ENCODE measurements at places on chromosomes 12 and 14.

DNA sequence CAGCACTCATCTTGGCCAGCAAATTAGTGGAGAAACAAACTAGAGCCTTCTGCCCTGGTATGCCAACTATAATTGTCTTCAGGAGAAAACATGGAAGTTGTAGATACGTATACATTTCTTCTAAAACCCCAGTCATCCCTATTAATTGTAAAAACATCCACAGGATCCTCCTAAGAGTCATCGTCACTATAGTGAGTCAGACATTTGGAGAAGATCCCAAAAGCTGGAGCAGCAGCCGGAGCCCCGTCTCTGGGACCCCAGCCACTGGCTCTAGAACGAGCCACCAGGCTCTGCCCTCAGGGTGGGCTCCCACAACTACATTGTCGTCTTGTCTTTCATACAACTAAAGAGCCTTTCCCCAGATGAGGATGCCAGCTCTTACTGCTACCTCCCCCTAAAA lies 15.5 kb downstream of the PRKAB1 start:
- no peak for DNase-seq

GRCh38 chr14:68680541-68681051 lies 112.3 kb downstream of the ZFP36L1 start:
- no peak for DNase-seq

- DNase-seq: no peak
Observed at GRCh38 chr12:42507081-42507480, 82.5 kb downstream of the PRICKLE1 start.

DNA sequence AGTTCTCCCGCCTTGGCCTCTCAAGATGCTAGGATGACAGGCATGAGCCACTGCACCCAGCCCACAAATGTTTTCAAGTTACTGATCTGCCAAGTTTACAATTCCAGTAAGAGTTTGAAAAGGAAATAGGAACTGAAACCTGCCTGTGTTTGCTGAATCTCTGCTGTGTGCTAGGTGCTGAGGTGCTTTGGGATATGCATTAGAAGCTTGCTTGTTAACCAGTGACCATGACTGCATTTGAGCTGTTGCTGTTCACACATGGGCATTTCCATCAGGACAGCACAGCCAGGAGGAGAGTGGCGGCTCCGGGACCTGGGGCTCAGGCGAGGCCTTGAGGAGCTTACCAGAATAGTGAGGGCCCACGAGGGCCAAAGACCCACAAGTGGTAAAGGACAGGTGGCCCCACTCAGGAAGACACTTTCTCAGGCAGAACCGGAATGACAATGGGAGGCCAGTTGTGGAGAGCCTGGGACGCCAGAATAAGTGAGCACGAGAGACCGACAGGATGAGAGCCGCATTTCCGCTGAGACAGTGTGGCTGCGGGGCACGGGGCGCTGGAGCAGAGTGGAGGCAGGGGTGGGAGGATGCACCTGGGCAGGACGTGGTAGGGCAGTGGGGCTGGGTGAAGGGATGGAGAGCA lies 54.5 kb upstream of the MMP17 start:
- DNase-seq: no peak

- no peak for DNase-seq
Observed at GRCh38 chr14:92005019-92005418, 34.8 kb downstream of the TRIP11 start.

DNA sequence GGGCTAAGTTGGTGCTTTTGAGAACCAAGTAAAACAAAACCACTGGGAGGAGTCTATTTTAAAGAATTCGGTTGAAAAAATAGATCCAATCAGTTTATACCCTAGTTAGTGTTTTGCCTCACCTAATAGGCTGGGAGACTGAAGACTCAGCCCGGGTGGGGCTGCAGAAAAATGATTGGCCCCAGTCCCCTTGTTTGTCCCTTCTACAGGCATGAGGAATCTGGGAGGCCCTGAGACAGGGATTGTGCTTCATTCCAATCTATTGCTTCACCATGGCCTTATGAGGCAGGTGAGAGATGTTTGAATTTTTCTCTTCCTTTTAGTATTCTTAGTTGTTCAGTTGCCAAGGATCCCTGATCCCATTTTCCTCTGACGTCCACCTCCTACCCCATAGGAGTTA lies 1.8 kb upstream of the RAB5B start:
- peak; percentile 37 for DNase-seq

DNA sequence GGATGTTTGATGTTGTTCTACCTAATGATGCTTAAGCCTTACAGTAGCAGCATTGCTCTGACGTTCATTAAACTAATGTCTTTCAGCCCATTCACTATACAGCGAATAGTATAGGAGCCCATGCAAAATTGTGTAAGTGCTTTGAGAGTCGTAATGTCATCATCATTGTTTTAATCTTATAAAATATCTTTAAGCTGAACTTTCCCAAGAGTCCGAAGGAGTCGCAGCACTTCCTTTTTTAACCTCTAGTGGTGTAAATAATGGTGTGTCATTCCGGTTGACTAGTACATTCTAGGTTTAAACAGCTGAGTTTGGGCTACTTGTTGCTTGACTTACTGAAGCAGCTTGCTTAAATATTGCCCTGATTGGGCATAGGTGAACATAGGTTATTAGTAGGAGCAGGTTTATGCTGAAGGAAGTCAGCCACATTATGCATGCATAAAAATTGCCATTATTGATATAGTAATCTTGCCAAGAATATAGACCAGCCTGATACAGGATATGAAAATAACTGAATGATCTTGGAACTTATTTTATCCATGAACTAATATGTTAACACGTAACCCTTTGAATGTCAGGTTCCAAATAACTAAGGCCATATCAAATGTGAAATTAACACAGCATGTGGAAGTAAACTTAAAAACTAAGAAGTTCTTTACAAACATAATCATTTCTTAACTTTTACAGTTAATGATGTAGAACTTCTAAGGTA lies 2.6 kb downstream of the WNK1 start:
- peak; percentile 46 for DNase-seq

- DNase-seq: no peak
Observed at GRCh38 chr14:36254020-36254624, 66.3 kb downstream of the MBIP start.

GRCh38 chr12:122028905-122029560 lies 7.3 kb downstream of the BCL7A start:
- DNase-seq: no peak

- no peak for DNase-seq
Observed at GRCh38 chr12:124037331-124037730, 64.3 kb downstream of the ZNF664 start.

GRCh38 chr12:29317556-29318363 lies 63.2 kb downstream of the ERGIC2 start:
- DNase-seq: peak; percentile 64

- no peak for DNase-seq
Observed at GRCh38 chr12:127178052-127178451, 1088.9 kb upstream of the TMEM132C start.

GRCh38 chr12:71607494-71608330 lies 55.9 kb downstream of the ZFC3H1 start:
- DNase-seq: no peak

- DNase-seq: peak; percentile 99
Observed at GRCh38 chr12:2902272-2902880, 11.7 kb downstream of the TULP3 start.

DNA sequence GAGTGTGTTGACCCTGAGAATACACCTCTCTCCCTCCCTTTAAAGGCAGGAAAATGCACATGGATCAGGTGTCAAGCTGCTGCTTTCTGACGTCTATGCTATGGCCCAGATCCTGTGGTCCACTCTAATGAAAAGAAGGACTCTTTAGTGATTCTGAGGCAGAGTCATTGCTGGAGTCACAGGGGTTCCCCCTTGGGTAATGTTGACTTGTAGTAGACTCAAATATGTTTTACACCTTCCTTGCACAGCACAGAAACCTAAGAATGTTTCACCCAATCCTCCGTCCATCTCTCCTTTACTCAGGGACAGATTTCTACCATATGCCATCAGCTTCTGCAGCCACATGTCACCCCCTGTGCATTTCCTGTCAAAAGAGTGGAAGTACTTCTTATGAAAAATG lies 525.4 kb downstream of the TMEM121 start:
- no peak for DNase-seq

- DNase-seq: no peak
Observed at GRCh38 chr14:89162586-89162985, 254.4 kb downstream of the FOXN3 start.

DNA sequence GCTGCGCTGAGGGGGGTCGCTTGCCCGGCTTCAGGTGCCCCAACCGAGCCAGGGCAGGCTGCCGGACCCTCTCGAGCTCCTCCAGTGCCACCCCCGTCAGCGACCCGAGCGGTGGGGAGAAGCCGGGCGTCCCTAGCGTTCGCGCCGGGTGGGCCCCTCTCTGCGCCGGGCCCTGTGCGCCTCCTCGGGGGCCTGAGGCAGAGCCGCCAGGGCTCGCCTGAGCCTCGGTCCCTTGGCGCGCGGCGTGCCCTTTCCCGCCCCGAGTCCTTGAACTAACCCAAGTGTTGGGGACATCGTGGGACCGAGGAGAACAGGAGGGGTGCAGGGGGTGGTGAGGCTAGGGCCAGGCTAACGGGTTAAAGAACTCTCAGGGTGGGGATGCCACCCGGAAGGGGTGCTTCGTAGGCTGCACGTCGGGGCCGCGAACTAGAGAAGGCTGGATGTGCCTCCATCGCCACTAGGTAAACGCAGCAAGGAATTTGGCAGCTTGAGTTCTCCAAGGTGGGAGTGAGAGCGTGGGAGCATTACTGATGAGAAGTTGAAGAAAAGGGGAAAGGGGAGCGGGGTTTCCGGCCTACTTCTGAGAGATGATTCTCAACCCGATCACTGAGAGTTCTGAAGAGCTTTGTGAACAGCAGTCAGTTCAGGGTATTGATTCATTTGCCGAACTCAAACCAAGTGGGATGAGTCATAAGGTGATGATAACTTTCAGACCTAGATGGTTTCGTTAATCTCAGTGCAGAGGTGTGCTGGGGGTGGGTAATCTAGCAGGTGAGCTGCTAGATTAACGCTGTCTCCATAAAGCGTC lies 618 bp downstream of the RNF34 start:
- DNase-seq: peak; percentile 34

GRCh38 chr12:67327466-67327865 lies 58.3 kb downstream of the CAND1 start:
- no peak for DNase-seq

DNA sequence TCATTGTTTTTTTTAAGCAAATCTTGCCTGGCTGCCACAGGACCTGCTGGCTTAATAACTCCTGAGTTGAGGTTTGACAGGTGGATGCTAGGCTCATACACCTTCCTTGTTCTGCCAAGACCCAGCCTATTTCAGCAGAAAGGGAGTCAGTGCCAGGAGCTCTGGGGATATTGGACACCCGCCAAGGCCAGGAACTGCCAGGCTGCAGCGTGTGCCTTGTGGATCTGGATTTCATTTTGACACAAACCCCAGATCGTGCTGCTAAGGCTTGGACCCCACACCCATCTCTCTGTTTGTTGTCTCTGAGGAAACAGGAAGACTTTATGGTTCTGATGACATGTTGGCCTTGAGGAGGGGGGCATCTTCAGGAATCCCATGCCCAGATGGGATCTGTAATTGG lies 44.4 kb upstream of the PRIMA1 start:
- peak; percentile 97 for DNase-seq

DNA sequence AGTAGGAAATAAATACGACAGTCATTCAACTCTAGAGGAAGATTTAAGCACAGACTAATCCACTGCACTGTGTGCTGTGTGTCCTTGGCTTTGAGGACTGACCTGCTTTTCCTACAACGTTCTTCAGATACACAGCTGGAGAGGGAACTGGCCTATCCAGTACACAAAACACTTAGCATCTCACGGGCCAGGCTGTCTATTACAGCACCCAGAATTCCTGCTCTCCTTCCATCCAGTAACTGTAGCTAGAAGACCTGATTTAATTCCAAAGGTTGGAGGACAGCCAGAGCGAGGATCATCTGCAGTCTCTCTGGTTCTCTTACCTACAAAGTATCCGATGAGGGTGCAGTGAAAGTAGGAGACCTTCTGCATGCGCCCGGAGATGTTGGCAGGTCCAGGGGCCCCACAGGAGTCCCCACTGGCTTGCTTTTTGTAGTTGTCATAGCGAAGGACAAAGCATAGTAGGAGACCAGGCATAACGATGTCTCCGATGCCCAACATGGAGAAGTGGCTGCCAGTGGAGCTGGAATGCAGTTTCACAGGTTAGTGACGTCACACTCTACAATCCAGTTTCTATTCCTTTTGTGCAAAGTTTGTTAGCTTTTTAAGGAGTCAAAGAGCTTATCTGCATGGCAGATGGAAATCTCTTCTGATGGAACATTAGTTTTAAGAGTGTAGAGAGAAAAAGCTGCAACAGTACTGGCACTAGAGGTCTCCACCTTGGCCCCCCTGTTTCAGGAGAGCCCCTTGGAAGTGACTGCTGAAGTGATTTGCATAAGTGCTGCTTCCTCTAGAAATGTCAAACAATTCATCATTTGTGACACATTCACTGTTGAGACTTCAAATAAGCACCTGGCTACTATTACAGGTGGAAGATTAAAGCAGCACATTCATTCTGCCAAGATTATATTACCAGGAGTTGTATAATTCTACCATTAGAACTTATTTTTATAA lies 41.7 kb downstream of the ACADS start:
- no peak for DNase-seq

DNA sequence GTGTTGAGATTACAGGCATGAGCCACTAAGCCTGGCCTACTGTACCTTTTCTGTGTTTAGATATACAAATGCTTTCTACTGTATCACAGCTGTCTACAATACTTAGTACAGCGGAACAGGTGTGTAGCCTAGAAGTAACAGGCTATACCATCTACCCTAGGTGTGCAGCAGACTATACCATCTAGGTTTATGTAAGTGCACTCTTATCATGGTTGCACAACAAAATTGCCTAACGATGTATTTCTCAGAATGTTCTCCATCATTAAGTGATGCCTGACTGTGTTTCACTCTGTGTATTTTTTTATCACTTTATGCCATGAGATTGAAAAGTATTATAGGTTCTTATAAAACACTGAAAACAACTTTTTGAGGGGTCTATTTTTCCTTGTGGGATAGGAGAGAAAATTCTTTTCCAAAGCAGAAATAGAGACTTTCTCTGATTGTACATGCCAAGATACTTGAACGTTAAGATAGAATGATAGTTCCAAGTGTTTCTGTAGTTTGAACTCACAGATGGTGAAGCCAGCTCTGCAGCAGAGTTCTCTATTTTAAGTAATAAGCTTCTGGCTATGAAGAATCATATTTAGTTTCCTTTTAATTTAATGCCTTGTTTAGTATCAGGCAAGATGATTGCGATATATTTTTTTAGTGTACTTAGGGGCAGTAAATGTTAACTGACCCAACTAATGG lies 17.0 kb downstream of the TMPRSS12 start:
- DNase-seq: no peak

DNA sequence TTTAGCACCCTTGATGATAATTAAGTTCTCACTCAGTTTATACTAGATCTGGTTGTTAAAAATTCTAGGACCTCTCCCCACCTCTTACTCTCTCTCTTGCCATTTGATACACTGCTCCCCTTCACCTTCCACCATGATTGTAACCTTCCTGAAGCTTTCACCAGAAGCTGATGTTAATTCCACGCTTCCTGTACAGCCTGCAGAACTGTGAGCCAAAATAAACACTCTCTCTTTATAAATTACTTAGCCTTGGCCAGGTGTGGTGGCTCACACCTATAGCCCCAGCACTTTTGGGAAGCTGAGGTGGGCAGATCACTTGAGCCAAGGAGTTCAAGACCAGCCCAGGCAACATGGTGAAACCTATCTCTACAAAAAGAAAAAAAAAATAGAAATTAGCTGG lies 11.1 kb upstream of the HECTD4 start:
- no peak for DNase-seq

Measured in G401 (cell line).